Non-pigmented ciliary epithelial cell (primary cell): ENCODE measurements at places on chromosomes 4 and X.

DNA sequence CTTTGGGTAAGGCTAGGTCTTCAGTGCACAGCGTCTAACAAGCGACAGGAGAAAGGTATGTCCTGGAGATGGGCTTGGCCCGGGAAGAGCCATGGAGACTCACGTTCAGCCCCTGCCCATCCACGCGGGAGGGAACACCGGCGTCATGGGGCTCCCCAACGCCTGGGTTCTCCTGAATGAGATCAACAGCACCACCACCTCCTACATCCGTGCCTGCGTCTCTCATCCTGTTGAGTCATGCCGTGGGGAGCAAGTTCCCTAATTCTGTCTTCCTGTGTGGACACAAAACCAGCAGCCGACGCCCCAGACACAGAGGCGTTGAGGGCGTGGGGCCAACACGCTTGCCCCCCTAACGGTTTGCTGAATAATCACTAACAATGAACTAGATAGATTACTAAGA is 20.1 kb upstream of the IL3RA start:
- DNase-seq: no peak

GRCh38 chr4:15638418-15638817 is 16.7 kb downstream of the FBXL5 start:
- no peak for DNase-seq

DNA sequence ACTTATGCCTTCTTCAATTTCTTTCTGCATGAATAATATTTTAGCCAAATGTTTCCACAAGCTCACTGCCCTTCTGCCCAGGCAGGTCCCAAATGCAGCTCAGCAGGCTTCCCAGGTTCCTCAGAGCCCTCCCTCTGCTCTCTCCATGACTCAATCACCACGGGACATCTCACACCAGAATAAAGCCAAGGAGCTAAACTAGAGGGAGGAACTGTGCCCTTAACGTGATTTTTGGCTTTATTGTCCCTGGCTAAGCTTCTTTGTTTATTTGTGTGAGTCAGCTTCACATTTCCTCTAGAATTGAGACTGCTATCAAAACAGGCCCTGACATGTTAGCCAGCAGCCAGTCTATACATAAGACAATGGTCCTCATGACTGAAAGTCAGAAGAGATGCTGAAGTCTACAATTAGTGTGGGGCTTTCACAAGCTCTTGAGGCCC is 186.4 kb upstream of the GALNT7 start:
- peak; percentile 55 for DNase-seq

- no peak for DNase-seq
Observed at GRCh38 chr4:35982318-35982717, 262.0 kb downstream of the ARAP2 start.

- no peak for DNase-seq
Observed at GRCh38 chr4:26474551-26474950, 15.7 kb downstream of the CCKAR start.

DNA sequence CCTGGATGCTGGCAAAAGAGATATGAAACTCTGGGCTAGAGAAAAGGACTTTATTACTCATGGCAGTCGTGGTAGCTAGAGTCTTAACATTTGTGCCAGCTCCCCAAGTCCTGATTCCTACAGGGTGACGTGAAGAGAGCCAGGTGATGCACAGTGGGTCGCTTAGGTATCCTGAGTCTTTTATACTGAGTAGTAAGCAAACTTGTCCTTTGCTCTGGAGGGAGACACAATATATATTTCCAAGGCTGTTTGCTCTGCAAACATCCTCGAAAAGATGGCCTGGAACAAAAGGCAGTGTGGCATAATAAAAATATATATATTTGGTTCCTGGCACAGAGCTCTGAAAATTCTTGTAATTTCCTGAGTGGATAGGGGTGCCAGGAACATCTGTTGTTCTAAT is 23.0 kb downstream of the ZNF81 start:
- no peak for DNase-seq

- no peak for DNase-seq
Observed at GRCh38 chr4:95108883-95109421, 351.2 kb downstream of the BMPR1B start.

GRCh38 chr4:83174844-83175414 is 60.4 kb upstream of the PLAC8 start:
- DNase-seq: no peak

- DNase-seq: no peak
Observed at GRCh38 chr4:81737865-81738559, 266.3 kb upstream of the RASGEF1B start.

- no peak for DNase-seq
Observed at GRCh38 chr4:133668061-133668851, 519.2 kb downstream of the PCDH10 start.

DNA sequence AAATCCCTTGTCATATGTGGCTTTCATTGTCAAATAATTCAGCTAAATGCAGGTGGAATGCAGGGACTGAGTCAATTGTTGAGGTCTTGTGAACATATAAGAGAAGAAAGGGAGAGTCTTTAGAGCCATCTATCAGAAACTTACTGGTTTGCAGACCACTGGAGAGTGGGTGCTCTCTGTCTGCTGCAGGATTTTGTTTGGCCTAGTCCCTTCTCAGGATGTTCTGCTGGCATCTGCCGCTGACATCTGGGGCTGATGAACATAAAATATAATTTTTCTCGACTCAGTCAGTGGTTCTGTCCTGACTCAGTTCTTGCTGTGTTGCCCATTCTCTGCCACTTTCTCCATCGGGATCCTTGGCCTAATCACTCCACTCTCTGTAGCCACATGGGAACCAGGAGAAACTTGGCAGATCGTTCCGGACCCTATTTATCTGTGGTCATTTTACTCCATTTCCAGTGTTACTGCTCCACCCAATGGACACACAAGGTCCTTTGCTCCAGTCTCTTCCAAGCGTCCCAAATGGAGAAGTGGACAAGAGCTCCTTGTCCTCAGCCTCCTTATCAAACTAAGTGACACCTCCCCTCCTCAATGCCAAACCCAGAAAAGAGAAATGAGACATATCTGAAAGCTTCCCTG is 436.2 kb downstream of the FAT4 start:
- no peak for DNase-seq

DNA sequence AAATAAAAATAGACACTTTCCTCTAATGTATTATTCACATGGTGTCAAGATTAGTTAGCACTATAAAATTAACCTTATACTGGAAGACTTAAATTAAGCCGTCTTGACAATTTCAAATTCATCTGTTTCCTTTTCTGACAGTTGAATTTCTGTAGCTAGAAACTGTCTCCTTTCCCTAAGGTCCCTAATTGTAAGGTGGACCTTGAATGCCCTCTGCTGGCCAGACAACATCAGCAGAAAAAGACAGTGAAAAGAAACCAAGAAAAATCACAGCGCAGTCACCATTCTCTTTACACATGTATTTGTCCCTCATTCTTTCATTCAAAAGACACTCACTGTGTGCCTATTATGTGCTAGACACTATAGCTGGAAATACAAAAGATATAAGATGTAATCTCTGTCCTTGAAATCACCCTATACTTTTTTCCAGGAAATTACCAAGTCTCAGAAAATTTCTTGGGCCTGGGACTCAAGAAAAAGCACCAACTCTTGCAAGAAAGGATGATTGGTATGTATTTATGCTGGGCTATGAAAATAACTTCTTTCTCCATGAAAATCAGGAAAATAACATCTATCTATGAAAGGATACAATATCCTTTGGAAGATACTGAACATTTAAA is 32.7 kb upstream of the AMBN start:
- peak; percentile 17 for DNase-seq

- no peak for DNase-seq
Observed at GRCh38 chrX:3216581-3217180, 129.8 kb downstream of the MXRA5 start.

GRCh38 chr4:4320528-4320927 is 30.5 kb downstream of the ZBTB49 start:
- DNase-seq: no peak

DNA sequence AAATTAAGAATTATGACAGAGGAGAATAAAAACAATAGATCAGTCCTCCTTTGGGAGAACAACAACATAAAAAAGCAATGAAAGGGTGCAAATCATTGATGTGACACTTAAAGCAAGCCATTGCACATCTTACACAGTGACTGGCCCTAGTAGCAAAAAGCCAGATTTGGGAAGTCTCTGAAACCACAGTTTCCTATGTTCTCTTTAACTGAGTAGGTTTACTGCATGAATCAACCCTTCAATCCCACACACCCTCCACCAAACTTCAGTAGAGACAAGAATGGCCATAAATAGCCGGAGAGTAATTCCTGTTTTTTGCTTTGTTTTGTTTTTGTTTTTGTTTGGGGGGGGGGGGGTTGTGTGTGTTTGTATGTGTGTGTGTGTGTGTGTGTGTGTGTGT is 180.8 kb downstream of the VEGFC start:
- DNase-seq: no peak

DNA sequence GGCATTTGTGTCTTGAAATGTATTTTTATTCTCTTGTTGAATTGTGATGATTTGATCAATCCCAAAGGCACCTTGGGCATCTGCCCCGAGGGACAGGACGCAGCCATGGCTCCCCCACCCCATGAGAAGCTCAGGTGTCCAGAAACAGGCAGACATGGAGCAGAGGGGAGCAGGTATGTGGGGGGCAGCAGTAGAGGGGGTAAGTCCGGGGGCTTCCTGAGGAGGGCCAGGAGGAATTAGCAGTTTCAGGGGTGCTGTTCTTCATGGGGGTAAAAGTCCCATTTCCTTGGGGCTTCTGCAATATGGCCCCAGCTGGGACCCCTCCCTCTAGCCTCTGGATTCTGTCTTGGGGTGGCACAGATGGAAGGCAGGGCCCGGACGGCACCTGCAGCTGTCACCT is 67.0 kb upstream of the HMX1 start:
- no peak for DNase-seq

- DNase-seq: no peak
Observed at GRCh38 chrX:67684136-67684535, 140.3 kb downstream of the AR start.

DNA sequence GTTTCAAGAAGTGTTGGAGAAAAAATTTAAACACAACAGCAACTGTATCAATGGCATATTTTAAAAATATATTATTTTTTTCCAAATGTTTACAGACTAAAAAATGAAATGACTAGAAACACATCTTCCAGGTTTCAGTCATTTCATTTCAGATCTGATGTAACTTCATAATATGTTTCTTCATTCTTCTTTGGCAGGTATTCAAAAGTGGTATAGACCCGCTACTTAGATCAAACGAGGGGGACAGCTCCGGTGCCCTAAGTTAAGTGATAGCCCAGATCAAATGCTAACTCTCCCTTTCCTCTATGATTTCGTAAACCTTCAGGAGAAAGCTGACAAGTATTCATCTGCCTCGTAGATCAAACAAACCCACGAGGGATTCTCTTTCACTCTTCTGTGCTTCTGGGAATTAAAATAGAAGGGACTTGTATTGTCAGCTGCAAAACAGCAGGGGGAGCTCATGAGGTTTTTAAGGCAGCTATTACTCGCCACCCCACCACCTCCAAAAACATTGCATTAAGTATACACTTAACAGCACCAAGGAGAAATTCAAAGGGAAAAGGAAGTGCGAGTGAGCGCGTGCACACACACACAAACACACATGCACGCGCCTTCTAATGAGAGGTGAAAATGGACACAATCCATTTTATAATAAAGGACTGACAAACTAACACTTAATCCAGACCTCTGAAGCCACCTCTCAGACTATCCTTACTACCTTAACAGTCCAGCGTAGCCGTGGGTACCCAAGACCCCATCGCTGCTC is 21.4 kb downstream of the HELT start:
- DNase-seq: peak; percentile 23

- DNase-seq: no peak
Observed at GRCh38 chr4:1568855-1569460, 115.2 kb downstream of the FAM53A start.

DNA sequence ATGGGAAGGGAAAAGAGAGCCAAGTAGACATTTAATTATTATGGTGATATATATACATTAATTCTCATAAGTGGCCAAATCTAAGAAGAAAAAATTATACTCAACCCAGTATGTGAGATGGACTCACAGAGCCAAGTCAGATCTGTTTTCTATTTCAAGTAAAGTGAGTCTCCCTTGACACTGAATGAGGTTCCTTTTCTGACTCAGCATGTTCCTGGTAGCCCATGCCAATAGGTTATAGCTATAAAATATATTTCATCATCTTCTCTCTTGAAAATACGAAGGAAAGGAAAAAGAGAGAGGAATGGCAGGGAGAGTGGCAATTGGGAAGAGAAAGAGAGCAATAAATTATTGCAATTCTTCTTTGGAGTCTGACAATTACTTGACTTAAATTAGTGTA is 68.8 kb upstream of the GRIA2 start:
- no peak for DNase-seq

DNA sequence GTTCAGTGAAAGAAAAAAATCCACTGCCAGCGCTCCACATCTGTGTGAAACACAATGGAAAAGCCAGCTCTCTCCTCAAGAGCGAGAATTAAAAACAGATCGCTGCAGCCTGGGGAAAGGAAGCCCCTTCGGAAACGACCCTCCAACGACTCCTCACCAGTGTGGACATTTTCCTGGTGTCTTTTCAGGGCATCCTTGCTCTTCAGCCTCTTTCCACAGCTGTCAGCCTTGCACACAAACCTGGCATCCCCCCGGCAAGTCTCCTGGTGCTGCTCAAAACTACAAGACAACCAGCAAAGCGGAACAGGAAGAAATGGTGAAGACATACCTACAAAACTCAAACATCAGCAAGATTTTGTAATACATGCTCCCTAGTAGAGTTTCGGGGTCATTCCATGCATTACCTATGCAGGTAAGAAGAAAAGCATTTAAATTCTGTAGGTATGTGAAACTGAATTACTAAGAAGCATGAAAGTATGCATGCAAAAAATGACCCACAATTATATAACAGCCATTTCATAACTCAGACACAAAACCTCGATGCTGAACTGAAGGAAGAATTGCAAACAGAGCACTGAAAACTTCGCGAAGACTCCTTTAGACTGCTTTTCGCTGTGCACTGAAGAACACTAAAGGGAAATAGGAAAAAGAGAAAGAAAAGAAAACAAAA is 106.1 kb downstream of the PRDM5 start:
- no peak for DNase-seq

DNA sequence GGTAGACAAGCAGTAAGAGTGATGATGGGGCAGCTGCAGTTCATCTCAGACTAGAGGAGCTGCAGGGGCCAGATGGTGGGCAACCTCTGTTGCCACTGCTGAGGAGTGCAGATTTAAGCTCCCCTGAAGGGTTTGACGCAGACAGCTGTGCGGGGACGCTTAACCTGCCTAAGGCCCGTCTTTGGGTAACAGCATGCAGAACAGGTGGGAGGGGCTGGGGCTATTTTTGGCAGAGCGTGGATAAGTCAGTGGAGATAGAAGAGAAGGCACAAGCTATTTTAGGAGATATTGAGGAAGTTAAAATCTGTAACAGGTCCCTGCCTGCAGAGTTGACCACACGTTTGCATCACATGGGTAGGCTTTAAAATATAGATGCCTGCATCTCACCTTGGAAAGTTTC is 10.5 kb downstream of the CD99 start:
- DNase-seq: no peak

GRCh38 chr4:119048446-119048845 is 87.2 kb upstream of the MYOZ2 start:
- no peak for DNase-seq

GRCh38 chr4:40976343-40976742 is 226.6 kb downstream of the NSUN7 start:
- DNase-seq: no peak

- peak; percentile 15 for DNase-seq
Observed at GRCh38 chrX:20144491-20144890, 2.9 kb upstream of the EIF1AX start.
